ENCODE measurements at places on chromosomes 12 and 14. TPM values are rescaled to one million over a fixed set of nuclear protein-coding genes. Genes with fewer than 3 reads are reported as not detected.

GRCh38 chr12:95573951-95574576 lies 22.8 kb upstream of the USP44 start:
- DNase-seq, result no peak

GRCh38 chr14:76719666-76720065 lies 41.6 kb upstream of the VASH1 start:
- DNase-seq, result no peak

DNA sequence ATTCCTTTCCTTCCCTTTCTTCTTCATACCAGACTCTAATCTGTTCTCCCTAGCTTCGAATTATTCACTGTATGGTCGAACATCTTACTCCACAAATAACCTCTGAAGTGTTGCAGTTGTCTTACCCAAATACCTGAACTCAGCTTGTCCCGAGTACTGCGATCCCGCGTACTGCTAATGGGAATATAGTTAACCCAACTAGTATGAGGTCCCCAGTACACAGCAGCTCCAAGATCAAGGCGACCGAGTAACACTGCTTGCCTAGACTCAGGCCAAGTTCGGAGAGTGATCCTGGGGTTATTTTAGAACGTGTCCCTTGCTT lies 462 bp upstream of the ETNK1 start:
- no peak for DNase-seq

Gene RASAL1
- total RNA-seq, result 0.43 TPM

DNA sequence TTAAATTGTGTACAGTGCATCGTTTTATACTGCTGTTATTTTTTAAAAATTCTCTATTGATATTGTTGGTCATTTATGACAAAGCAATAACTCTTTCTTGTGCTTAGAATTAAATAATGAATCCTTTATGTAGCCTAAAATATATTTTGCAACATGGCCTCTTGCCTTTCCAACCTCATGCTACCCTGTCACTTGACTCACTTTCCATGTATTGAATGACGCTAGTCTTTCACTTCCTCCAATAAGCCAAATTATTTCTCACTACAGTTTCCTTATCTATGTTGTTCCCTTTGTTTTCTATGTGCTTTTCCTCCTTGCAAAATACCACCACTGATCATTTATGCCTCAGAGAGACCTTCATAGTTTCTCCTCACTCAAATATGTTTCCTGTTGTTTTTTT lies 16.3 kb upstream of the EPYC start:
- DNase-seq, result no peak

Gene MYF6
- not detected for total RNA-seq

DNA sequence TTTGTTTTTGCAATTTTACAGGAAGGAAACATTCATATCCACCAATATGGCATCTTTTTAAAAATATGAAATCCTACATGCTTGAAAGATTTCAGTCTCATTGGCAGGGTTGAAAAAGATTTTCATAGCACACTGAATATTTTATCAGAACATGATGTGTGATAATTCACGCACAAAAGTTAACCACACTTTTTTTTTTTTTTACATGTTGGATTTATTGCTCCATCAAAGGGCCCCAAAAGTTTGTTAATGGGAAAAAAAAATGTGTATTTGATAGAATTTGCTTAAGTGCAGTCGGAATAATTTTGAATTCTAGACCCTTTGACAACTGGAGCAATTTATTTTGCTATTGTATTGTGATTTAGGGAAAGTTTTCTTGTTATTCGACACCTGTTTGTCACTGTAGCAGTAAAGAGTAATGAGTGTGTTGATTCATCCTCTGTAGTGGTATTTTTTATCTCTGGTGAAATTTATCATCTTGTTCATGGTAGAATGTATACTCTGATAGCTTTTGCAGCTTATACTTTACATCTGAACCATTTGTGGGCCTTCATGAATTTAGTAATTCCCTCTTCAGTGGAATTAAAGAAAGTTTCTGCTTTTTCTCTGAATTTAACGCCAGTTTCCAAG lies 1.1 kb downstream of the EML1 start:
- peak; percentile 33 for DNase-seq

GRCh38 chr12:21599143-21599999 lies 5.3 kb downstream of the GYS2 start:
- DNase-seq, result no peak

GRCh38 chr14:54642801-54643695 lies 76.1 kb downstream of the SAMD4A start:
- peak; percentile 80 for DNase-seq

DNA sequence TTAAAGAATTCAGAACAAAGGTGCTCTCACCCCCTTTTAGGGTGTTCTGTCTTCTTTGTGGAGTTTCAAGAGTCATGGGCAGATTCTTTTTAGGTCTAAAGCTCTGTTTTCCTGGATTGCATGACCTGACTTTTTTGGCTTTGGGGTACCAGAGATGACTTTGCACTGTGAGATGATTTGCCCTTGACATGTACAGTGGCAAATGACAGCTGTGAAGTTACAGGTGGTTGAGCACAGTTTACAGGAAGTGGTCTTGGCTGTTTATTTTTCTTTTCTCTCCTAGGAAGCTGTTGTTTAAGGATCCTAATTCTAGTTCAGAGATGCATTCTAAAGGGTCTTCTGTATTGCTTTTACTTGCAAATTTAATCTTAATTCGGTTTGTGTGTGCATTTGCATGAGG lies 83.8 kb upstream of the METAP2 start:
- DNase-seq, result no peak

Gene LPAR5
- 0.89 TPM for total RNA-seq

DNA sequence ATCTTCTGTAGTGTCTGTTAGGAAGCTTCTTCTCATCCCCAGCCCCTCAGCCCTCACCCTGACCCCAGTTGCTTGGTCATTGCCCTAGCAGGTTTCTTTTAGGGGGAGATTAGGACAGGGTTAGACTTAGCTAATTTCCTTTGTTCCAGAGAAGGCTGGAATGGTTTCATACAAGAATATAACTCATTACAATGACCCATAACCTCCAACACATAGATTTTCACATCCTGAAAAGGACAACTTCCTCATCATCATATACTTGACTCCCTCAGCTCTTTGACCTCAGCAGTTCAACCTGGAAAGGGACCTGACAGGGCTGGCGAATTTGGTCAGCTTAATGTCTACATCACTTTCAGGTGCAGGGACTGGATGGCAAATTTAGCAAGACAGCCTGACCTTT lies 8.0 kb upstream of the BHLHE41 start:
- DNase-seq, result no peak

DNA sequence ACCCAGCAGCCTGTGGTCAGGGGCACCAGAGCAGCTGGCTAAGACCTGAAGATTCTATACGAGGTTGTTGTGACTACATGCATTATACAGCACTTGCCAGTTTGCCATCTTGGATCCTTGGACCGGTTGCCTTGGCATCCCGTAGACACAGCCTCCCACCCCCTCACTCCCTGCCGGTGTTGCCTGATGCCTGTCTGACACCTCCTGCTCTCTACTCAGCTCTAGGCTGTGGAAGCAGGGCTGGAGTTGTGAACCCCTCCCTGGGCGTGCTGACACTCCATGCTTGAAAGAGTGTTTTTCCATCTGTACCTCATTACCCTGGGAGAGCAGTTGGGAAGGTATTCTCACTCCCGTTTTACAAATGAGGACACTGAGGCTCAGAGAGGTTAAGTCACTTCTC lies 2.5 kb downstream of the CHGA start:
- no peak for DNase-seq

GRCh38 chr12:88052686-88053085 lies 23.5 kb upstream of the C12orf50 start:
- DNase-seq, result peak; percentile 12

- no peak for DNase-seq
These were observed 190.8 kb downstream of the TTC7B start for GRCh38 chr14:90625445-90625844.

Gene HNF1A
- not detected for total RNA-seq

DNA sequence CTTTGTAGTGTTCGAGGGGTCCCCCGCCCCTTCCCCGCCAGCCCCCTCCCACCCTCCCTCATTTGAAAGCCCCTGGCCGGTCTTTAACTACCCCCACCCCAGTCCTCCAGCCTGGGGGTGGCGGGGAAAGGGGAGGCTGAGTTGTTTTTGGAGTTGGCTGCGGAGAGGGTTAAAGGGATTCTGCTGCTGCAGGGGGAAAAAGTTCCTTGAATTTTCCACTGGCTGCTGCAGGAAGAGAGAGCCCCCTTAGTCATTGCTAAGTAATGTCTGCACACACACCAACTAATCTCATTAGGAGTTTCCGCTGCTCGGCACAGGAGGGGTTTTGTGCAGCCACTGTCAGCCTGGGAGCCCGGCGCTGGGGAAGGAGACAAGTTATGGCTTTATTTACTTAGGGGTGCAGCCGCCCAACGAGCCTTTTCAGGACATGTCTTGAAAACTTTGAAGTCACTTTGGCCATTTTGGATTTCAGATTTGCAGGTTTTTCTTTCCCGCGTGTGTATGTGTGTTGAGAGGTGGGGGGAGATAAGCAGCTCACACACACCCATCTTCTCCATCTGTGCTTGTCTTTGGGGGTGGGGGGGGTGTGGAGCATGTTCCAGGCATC lies 1.8 kb downstream of the ELK3 start:
- peak; percentile 83 for DNase-seq

DNA sequence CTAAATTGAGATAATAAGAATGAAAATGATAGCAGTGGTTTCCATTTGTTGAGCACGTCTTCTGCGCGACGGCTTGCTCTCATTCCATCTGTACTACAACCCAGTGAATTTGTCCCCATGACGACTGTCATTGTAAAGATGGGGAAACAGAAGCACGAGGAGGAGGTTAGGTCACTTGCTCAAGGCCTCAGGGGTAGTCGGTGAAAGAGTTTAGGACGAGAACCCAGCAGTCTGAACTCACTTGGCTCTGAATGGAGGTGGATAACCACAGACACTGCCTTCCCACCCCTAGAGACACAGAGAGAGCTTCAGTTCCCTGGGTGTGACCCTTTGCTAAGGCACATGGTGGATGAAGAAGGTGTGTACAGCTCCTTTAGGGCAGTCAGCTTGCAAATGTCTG lies 30.9 kb upstream of the PLEKHG3 start:
- no peak for DNase-seq

Gene PPTC7
- total RNA-seq, result 16.6 TPM

Gene KRT80
- total RNA-seq, result 2.8 TPM

Gene DNAJC22
- total RNA-seq, result 0.34 TPM

GRCh38 chr14:38309522-38310277 lies 53.8 kb upstream of the CLEC14A start:
- peak; percentile 27 for DNase-seq

GRCh38 chr12:24360461-24360860 lies 411.0 kb upstream of the SOX5 start:
- no peak for DNase-seq

Gene TTC5
- total RNA-seq, result 26.1 TPM

Gene BCL2L14
- not detected for total RNA-seq

- DNase-seq, result no peak
These were observed 72.8 kb downstream of the SPATS2 start for GRCh38 chr12:49440035-49440434.

DNA sequence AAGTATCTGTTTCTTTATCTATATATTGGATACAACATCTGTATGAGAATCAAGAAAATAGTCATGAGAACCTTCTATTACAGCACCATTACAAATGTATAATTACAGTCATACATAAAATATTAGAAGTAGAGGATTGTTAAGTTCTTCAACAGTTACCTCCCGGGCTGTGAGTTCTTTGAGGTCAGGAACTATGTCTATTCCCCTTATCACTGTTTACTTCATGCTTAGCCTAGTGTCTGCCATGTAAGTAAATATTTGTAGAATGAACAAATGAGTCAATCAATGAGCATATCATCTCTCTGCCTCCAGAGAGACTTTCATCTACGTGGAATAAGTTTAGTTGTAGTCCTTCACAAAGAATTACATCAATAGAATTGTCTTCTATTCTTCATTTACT lies 47.2 kb downstream of the PUS7L start:
- no peak for DNase-seq

Gene FITM1
- not detected for total RNA-seq

DNA sequence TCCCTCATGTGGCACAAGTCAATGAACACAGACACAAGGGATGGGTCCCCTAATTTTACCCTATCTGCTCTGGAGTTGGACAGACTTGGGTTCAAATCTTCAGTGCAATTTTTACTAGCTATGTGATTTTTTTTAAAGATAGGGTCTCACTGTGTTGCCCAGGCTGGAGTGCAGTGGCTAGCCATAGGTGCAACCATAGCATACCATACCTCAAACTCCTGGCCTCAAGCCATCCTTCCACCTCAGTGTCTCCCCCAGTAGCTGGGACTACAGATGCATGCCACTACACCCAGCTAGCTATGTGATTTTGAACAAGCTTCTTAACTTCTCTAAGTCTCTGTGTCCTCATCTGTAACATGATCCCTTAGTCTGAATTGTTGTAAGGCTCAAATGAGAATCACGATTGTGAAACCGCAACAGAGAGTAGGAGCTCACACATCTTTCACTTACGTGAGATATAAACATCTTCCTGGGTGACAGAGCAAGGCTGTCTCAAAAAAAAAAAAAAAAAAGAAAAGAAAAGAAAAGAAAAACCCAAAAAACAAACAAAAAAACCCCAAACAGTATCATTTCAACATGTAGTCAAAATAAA lies 4.7 kb downstream of the CALCOCO1 start:
- DNase-seq, result no peak

Gene KCNC2
- not detected for total RNA-seq

Gene KRT82
- total RNA-seq, result not detected

Gene TCTN2
- 9.2 TPM for total RNA-seq

Gene PAPOLA
- 164 TPM for total RNA-seq

Gene TTC7B
- 42.1 TPM for total RNA-seq

GRCh38 chr14:33315721-33316120 lies 377.0 kb downstream of the NPAS3 start:
- DNase-seq, result no peak

Gene RERG
- not detected for total RNA-seq

GRCh38 chr14:55721353-55721752 lies 141.3 kb downstream of the KTN1 start:
- DNase-seq, result peak; percentile 98

DNA sequence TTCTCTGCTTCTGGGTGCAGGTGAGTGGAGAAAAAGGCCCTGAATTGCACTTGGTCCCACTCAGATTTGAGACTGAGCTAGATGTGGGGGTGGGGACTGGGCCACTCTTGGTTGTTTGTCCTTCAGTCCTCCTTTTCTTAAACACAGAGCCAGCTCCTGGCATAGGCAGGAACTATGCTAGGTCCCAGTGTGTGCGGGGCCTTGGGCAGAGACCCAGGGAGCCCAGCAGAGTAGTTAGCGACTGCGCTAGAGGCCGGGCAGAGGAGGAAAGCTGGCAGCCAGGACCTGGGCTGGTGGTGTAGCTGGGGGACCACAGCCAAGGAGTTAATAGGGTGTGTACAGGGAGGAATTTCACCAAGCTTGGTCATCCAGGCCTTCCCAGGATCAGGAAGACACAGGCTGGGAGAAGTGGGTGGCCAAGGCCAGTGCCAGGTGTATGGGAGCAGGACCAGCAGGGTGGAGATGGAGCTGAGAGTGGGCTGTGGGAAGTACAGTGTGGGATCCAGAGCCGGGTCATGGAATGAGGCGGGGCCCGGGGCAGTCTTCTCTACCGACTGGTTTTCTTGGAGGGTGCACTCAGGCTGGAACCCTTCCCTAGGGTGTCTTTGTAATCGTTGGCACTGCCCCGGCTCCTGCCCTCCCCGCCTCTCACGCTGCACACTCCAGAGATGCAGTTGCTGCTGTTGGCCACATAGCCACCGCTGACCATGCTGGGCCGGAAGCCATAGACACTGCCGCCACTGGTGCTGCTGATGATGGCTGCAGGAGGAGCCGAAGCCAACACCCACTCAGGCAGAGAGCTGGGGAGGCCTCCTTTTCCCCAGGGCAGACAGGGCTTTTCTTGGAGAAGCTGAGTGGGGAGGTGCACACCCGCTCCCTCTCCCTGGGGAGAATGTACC lies 8.7 kb downstream of the KRT71 start:
- DNase-seq, result no peak

Gene RNASE1
- total RNA-seq, result 4.7 TPM

Gene KRT76
- total RNA-seq, result not detected

- peak; percentile 52 for DNase-seq
These were observed 19.8 kb downstream of the GALNT4 start for GRCh38 chr12:89504560-89505346.
